ENCODE measurements at places on chromosomes 1 and 21. TPM values are rescaled to one million over a fixed set of nuclear protein-coding genes. Genes with fewer than 3 reads are reported as not detected.

GRCh38 chr1:229006121-229006870 lies 264.6 kb upstream of the RAB4A start:
- DNase-seq = no peak

- peak; percentile 44 for DNase-seq
These were observed 11.4 kb upstream of the TENT5C start for GRCh38 chr1:117594261-117594990.

GRCh38 chr1:21547876-21548275 lies 38.7 kb downstream of the ALPL start:
- no peak for DNase-seq

The FMO1 gene
- total RNA-seq = 14.4 TPM

GRCh38 chr21:42784276-42784675 lies 95.1 kb downstream of the WDR4 start:
- no peak for DNase-seq

The TNN gene
- 0.42 TPM for total RNA-seq

The LAD1 gene
- total RNA-seq = 175 TPM

DNA sequence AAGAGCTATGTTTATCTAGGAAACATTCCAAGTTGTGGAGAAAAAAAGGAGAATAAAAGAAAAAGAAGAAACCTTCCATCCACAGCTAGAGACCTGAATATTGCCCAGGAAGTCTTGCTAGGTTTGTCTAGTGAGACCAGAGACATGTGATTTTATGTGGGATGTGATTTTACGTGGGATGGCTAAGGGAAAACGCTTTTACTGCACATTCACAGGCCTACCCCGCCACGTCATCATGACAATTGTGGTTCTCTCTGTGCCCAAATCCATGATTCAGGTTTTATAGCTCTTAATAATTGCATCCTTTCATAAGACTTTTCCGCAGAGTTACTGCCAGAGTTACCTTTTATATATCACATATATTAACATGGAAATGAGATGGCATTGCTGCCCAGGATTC lies 86.4 kb upstream of the SSX2IP start:
- no peak for DNase-seq

DNA sequence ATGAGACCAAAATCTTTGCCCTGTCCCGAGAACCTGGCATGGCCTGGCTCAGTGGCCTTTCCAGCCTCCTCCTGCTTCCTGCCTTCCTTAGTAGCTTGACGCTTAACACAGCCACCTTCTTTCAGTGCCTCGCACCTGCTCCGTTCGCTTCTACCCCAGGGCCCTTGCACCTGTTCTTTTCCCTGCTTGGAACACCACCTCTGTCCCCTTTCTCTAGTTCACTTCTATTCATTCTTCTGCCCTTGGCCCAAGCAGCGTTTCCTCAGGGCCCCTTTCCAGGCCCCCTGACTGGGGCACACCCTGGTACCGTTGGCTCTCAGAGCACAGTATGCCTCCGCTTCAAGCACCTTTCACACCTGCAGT lies 9.0 kb upstream of the HTR6 start:
- DNase-seq = no peak

The RIIAD1 gene
- total RNA-seq = not detected

DNA sequence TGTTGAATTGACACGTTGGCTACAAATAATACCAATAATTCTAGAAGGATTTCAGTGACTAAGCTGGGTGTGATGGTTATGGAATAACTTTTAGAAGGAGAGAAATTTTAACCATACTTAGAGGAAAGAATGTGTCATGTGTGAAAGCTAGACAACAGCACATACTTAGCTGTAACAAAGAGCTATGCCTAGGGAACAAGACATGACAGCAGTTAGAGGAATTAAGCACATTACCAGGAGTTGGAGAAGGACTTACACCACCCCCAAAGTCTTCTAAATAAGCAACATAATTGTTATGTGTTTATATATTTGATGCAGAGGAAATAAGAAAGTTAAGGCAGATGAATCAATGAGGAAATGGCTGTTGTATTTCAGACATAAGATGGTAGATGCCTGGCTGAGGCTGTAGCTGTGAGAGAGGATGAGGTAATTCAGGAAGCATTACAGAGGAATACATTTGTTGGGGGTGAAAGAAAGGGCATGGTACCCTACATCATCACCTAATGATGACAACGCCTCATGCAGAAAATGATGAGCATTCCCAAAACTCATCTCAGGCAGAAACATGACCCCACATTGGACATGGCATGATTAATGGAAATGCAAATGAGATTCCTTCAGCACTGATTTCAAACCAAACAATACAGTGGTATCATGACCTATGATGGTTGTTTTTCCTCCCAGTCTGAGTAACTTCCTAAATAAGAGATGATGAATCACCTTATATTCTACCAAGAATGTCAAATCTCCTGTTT lies 211.5 kb downstream of the LHX8 start:
- no peak for DNase-seq

- DNase-seq = no peak
These were observed 20.2 kb downstream of the THEM4 start for GRCh38 chr1:151888972-151889570.

DNA sequence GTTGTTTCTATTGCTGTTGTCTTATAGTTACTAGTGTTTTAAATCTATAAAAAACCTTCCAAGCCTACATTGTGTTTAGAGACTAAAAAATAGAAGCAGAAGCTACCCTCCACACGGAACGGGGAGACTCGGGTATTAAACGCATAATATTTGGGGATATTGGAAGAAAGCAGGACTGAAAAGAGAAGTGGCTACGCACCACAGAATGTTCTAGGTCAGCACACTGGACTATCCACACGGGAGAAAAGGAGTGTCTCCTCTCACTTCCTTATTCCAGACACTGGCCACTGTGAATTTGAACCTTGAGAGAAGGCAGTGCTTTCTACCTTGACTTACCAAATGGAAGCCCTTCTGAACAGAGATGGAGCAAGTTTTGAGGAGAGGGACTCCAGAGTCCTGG lies 1.0 kb upstream of the OR10J4 start:
- DNase-seq = no peak

DNA sequence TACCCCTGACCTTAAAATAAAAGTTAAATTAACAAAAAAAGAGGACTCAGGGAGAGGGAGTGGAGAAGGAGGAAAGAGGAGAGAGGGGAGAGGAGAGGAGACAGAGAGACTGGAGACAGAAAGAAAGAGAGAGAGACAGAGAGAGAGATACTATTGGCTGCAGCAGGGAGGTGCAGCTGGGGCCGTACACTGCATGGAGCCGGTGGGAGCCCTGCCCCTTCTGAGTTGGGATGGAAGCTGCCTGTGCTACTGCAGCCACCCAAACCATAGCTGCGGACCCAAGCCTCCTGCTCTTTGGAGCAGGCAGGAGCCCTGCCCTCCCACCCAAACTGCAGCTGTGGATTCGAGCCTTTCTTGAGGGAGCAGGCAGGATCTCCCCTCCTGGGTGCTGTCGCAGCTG lies 32.7 kb upstream of the HP1BP3 start:
- DNase-seq = no peak

The SZRD1 gene
- 59.5 TPM for total RNA-seq

- no peak for DNase-seq
These were observed 77.0 kb upstream of the NBPF4 start for GRCh38 chr1:108320849-108321248.

DNA sequence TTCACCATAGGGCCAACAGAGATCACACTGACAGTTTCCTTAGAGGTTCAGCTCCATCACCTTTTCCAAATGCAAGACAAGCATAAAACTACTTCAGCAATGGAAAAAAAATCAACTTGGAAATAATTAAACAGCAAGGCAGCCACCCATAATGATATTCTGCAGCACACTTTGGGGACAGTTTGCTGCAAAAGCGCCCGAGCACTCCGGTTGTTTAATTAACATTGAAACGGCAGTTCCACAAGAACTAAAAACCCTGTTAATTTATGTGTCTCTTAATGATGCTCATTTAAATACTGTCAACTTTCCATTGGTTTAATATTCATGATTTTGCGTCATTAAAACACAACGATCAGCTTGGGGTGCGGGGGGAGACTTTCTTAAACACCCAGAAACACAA lies 153.2 kb downstream of the ELAVL4 start:
- DNase-seq = no peak

GRCh38 chr1:147545133-147545532 lies 3.8 kb downstream of the BCL9 start:
- no peak for DNase-seq

GRCh38 chr1:105909811-105910210 lies 1146.7 kb upstream of the PRMT6 start:
- DNase-seq = no peak

GRCh38 chr1:93140106-93140505 lies 40.1 kb downstream of the TMED5 start:
- no peak for DNase-seq

GRCh38 chr1:182680901-182681567 lies 3.4 kb downstream of the RGS8 start:
- DNase-seq = no peak

GRCh38 chr1:233916706-233917105 lies 12.2 kb downstream of the SLC35F3 start:
- no peak for DNase-seq

DNA sequence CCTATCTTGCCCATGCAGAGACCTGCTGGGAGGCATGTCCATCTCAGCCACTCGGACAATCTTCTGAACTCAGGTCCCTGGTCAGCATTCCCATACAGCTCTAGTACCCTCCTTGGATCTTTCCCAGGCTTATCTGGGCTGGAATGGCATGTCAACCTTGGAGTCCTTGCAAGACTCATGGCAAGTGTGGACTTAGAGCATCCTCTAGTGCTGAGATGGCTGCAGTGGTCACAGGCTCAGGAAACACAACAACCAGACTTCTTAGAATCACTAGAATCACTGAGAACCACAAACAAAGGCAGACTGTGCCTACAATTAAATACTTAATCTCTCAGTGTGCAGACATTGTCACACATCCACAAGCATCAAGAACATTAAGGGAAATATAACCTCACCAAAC lies 73.1 kb upstream of the TSHB start:
- DNase-seq = no peak

- DNase-seq = no peak
These were observed 224.7 kb downstream of the CAMTA1 start for GRCh38 chr1:7009741-7010525.
